ENCODE measurements at places on chromosomes 1 and 21. TPM values are rescaled to one million over a fixed set of nuclear protein-coding genes. Genes with fewer than 3 reads are reported as not detected.

GRCh38 chr1:145711213-145711651, 4.1 kb upstream of the PDZK1 start:
- no peak overlapping the region for H3K27ac ChIP-seq
- peaks cover 2% of the 10 kb centered on the region for H3K4me1 ChIP-seq
- no peak overlapping the region for H3K4me3 ChIP-seq
- no peaks in the 10 kb centered on the region for H3K36me3 ChIP-seq
- DNase-seq: no peak

The BGLAP gene
- 4.5 TPM for total RNA-seq

DNA sequence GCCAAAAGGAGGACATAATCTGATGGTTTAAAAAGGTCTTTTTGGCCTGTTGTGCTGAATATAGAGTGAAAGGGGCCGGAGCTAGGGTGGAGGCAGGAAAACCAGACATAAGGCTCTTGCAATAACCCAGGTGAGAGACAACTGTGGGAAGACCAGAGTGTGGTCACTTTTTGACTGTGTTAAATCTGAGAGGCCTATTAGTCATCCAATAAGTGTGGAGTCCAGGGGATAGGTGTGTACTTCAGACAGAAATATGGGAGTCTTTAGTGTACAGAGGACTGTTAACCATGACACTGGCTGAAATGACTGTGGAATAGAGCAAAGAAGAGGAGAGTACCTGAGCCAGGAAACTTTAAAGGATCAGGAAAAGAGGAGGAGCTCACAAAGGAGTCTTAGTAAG, 89.3 kb downstream of the VAV3 start:
- H3K36me3 ChIP-seq: no peaks in the 10 kb centered on the region
- no peak overlapping the region for H3K27ac ChIP-seq
- H3K4me3 ChIP-seq: no peak overlapping the region
- no peaks in the 10 kb centered on the region for H3K4me1 ChIP-seq

GRCh38 chr1:47630346-47630745, 192.5 kb downstream of the FOXD2 start:
- no peaks in the 10 kb centered on the region for H3K27me3 ChIP-seq
- no peaks in the 10 kb centered on the region for H3K36me3 ChIP-seq
- no peaks in the 10 kb centered on the region for H3K4me1 ChIP-seq

DNA sequence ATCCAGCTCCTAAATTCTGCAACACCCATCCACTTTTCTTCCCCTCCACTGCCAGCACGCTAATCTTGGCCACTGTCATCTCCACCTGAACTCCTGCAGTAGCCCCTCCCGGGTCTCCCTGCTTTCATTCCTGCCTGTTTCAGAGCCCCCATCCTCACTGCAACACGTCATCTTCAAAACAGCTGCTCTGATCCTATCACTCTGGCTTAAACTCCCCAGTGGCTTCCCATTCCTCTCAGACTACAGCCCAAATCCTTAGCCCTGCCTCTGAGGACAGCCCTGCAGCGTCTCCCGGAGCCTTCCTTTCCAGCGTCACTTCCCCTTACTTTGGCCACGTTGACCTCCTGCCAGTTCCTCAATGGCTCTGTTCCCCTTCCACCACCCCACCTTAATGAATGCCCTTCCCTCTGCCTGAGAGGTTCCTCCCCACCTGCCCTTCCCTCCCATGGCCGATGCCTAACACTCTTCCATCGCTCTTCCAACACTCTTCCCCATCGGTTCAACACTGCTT, 22.9 kb upstream of the IFNAR2 start:
- DNase-seq: no peak
- no peak overlapping the region for H3K4me3 ChIP-seq
- H3K27me3 ChIP-seq: no peaks in the 10 kb centered on the region
- no peak overlapping the region for H3K27ac ChIP-seq
- H3K4me1 ChIP-seq: peaks cover 47% of the 10 kb centered on the region
- H3K36me3 ChIP-seq: no peaks in the 10 kb centered on the region

- H3K27me3 ChIP-seq: no peaks in the 10 kb centered on the region
- no peak overlapping the region for H3K4me3 ChIP-seq
- no peaks in the 10 kb centered on the region for H3K4me1 ChIP-seq
- H3K27ac ChIP-seq: no peak overlapping the region
- DNase-seq: no peak
- H3K36me3 ChIP-seq: no peaks in the 10 kb centered on the region
Observed at GRCh38 chr1:154527192-154527591, 25.0 kb upstream of the SHE start.

The CYP4A11 gene
- not detected for total RNA-seq

The RNU1-1 gene
- 4,458 TPM for total RNA-seq
